8988T (cell line): ENCODE measurements at places on chromosomes 7 and 10.
A peak's percentile ranks its signal among the peaks of the same experiment; 100 is the strongest.

- DNase-seq = no peak
These were observed 182.6 kb upstream of the FZD8 start for GRCh38 chr10:35824704-35825103.

DNA sequence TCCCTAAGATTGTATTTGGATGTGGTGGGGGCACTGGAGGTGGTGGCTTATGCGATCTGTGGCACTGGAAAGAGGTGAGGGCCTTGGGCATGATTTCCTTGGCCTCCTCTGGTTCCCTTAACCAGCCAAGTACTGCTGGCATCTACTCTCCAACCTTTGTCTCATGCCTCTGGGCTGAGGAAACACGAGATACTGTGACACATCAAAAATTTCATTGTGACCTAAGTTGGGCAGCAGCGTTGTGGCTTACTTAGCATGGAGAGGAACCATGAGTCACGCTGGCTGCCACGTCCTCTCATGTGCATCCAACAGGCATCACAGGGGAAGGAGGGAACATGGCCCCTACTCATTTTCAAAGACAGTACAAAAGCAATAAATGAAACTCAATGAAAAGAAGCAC, 29.7 kb upstream of the GSDME start:
- peak; percentile 35 for DNase-seq

DNA sequence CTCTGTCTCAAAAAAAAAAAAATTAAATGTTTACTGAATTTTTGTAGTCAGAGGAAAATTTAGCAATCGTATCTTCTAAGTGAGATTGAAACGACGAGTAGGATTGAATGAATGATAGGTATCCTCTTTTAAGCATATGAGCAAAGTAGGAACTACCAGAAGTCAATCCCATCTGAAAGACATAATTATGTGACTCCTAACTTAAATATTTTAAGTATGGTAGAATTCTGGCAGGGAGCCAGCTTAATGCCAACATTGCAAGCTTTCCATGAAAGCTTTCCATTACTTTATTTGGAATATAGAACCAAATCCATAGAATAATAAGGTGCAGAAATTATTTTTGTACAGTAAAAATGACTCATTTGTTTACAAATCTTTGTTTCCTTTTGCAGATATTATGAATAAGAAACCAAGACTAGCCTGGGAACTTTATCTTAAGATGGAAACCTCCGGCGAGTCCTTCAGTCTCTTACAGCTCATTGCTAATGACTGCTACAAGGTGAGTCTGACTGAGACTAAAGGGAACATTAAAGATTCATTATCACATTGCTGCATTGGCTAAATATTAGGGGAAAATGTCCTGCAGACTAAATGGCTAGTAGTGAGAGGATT, 50.2 kb upstream of the UBN2 start:
- DNase-seq = no peak

- no peak for DNase-seq
These were observed 10.7 kb downstream of the DPYSL4 start for GRCh38 chr10:132197271-132198067.

- no peak for DNase-seq
These were observed 44.9 kb downstream of the DRGX start for GRCh38 chr10:49350846-49351532.

GRCh38 chr10:78116361-78116760, 82.7 kb downstream of the RPS24 start:
- no peak for DNase-seq

- DNase-seq = no peak
These were observed 2.4 kb downstream of the KCNH2 start for GRCh38 chr7:150975536-150976319.

GRCh38 chr7:87511510-87511909, 36.0 kb upstream of the ABCB4 start:
- no peak for DNase-seq

GRCh38 chr10:122342293-122343134, 32.0 kb upstream of the PLEKHA1 start:
- peak; percentile 34 for DNase-seq

- no peak for DNase-seq
These were observed 102.9 kb downstream of the EXOC4 start for GRCh38 chr7:133355822-133356221.

GRCh38 chr7:65960351-65961074, 21.5 kb downstream of the GUSB start:
- DNase-seq = no peak

GRCh38 chr7:122304996-122305421, 459 bp upstream of the FEZF1 start:
- DNase-seq = no peak

- no peak for DNase-seq
These were observed 1.5 kb downstream of the BZW2 start for GRCh38 chr7:16647435-16647960.

DNA sequence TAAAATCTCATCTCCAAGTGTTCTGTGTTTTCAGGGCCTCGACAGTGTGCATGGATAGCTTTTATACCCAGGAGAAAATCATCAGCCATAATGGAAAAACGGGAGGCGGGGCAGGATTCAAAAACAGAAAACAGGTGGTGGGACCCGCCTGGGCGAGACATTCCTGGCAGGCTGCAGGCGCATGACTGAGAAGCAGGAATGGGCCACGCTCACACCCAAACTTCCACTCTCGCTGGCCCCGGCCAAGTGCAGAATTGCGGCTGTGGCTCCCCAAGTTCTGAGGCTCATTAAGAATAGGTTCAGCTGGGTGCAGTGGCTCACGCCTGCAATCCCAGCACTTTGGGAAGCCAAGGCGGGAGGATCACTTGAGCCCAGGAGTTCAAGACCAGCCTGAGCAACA, 60.6 kb downstream of the C10orf143 start:
- DNase-seq = no peak

DNA sequence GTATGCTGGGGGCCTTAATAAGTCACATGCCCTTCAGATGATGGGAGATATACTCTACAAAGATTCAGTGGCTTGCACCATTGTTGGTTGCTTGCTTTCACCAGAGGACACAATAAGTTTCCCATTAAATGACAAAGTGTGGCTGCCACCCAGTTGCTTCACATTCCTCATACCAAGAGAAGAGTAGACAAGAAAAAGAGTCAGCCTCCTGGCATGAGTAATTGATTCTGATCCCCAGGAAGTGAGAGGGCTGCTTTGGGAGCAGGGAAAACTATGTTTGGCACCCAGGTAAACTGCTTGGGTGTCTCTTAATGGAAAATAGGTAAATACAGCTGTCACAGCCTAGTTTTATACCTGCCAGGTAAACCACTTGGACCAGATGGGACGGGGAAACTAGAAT, 66.7 kb upstream of the IL6 start:
- no peak for DNase-seq
